Foreskin fibroblast (primary cell): ENCODE measurements at places on chromosomes 6 and 20.

DNA sequence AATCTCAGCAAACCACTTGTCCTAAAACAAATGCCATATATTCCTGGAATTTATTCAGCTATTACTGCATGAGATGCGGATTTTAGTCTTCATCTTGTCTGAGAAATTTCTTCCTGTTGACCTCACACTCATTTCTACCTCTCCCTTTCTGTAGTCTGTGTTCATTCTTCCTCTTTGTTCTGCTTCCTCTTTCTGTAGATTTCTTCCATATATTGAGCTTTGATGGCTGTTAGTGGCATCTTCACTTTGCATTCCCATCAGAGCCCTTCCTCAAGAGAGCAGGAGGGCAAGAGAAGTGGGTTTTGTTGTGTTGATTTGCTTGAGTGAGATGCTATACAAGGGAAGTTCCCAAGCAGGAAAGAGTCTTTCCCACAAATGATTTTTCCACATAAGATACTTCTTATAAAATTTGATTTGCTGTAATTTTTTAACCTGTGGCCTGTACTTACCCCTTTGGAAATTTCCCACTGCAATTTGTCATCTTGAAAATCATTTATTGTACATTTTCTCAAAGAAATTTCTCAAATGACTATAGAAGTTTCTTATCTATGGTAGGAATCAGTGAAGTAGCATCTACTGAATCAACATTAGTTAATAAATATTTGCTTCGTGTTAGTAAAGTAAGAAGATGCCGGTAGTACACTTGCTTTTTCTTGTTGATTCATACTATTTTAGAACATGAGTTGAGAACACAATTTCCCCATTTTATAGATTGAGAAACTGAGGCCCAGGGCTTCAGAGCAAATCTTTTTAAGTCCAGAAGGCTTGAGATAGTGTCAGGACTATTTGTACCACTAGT, 43.8 kb downstream of the MAP3K4 start:
- no peak for DNase-seq

DNA sequence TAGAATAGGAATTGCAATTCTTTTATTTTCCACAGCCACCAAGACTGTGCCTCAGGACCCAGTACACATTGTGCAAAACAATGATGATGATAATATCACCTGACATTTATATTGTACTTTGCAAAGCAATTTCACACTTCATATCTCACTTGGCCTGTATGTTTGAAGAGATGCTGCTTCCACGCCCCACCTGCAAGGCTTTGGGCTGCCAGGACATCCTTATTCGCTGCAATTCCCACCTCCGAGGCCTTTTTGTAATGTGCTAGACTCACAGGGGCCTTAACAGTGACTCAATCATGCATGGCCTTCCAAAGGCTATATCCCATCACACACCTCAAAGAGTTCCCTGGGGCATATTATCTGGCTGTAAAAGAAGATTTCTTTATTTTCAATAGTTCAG, 200.9 kb downstream of the MYLK4 start:
- no peak for DNase-seq

GRCh38 chr6:57432919-57433684, 115.7 kb downstream of the PRIM2 start:
- no peak for DNase-seq

DNA sequence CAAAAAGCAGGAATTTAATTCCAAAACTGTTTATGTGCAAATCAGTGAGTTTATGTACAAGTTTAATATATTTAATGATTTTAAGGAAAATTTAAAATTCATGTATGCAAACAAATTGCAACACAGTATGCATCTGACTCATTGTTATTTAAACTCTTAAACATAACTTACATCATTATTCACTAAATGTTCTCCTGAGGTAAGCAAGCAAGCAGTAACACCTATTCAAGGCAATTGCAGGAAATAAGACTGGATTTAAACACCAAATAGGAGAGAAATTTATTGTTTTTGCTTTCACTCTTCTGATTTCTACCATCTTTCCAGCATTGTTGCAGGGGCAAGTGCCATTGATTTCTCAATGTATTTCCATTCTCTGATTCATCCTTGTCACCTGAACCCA, 239.5 kb downstream of the TFAP2A start:
- DNase-seq = no peak

GRCh38 chr6:89644864-89645263, 6.3 kb upstream of the LYRM2 start:
- DNase-seq = peak; percentile 11

- no peak for DNase-seq
Measured at GRCh38 chr6:153962555-153962954, 76.5 kb upstream of the OPRM1 start.

GRCh38 chr20:46545077-46545826, 5.2 kb downstream of the OCSTAMP start:
- no peak for DNase-seq

DNA sequence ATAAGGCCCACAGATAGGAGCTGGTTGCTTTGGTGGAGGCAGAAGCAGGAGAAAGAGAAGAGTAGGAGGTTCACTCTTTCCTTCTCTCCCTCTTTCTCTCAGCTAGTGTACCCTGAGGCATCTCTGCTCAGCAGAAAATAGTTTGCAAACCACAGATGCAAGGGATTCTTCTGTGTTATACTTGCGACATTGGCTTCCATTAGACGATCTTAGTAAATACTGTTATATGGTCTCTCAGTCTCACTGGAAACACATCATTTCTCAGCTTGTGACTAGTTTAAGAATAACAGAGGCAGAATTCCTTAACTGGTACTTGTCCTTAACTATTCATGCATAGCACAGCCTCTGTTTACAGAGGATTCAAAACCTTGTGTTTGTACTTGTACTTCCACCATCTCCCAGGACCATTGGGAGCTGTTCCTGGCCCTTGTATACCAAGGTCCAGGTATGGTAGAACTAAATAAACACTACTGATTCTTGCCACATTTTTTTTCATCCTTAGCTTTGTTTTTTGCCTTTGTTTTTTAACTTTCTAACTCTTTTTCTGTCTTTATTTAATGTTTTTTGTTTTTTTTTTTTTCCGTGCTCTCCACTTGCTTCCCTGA, 218.2 kb downstream of the OTOR start:
- DNase-seq = no peak

DNA sequence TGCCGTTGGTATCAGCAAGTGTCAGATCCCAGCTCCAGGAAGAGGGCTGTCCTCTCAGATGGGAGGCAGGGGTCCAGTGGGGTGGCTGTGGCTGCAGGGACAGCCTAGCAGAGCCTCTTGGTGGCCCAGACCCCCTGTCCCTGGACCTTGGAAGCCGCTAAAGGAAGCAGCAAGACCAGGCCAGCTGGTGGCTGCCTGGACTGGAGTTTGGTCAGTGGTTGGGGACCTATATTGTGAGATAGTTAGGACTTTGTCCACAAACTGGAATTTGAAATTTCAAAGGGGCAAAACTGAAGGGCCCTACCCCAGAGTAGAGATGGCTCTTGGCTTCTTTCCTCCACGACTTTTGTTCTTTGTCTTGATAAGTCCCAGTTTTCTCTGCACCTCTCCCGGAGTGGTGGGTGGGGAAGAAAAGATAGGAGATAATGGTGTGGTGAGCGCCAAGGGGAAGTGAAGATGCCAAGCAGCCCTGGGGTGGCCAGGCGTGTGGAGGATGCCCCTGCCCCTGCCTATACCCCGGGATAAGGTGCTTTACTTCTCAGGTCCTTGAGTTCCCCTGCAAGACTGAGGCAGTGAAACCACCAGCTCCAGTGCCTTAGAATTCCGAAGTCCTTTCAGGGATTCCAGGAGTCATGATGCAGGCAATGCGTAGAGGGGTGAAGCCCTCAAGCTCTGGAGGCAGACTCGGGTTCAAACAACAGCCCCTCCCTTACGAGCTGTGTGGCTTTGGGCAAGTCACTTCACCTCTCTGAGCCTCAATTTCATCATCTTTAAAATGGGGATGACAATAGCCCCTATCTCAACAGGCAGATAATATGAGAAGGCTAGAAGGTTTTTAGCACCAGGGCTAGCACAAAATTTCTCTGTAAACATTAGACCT, 40.2 kb downstream of the HNF4A start:
- no peak for DNase-seq

- peak; percentile 34 for DNase-seq
Measured at GRCh38 chr6:79538106-79538971, 1.1 kb upstream of the LCA5 start.

DNA sequence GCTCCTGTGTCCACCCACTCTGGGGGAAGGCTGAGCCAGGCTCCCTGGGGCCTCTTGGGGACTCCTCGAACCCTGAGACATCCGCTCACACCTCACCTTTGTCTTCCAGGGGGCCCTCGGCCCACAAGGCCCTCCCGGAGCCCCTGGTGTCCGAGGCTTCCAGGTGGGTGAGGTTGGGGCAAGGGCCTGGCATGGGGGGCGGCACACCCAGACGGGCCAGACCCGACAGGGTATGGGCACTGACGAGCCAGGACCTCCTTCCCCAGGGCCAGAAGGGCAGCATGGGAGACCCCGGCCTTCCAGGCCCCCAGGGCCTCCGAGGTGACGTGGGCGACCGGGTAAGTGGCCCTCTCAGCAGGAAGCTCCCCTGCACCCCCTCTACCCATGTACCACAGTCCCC, 13.4 kb downstream of the COL9A3 start:
- DNase-seq = no peak

GRCh38 chr20:17636523-17637412, 45.3 kb downstream of the RRBP1 start:
- no peak for DNase-seq
